ENCODE measurements at places on chromosomes 11 and 22.

DNA sequence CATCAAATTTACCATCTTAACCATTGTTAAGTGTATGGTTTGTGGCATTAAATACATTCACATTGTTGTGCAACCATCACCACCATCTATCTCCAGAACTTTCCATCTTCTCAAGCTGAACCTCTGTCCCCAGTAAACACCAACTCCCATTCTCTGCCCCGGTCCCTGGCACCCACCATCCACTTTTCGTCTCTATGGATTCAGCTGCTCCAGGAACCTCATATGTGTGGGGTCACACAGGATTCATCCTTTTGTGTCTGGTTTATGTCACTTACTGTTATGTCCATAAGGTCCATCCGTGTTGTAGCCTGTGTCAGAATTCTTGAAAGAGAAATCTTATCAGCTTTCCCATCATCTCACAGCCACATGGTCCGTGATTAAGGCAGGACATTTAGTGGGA, 16.3 kb downstream of the TSPAN32 start:
- no peak for DNase-seq

GRCh38 chr11:73012121-73012863, 129.8 kb downstream of the FCHSD2 start:
- no peak for DNase-seq

- DNase-seq = no peak
These were observed 54.8 kb upstream of the CECR2 start for GRCh38 chr22:17314487-17314886.

- no peak for DNase-seq
These were observed 61.3 kb downstream of the RTL6 start for GRCh38 chr22:44436736-44437135.

DNA sequence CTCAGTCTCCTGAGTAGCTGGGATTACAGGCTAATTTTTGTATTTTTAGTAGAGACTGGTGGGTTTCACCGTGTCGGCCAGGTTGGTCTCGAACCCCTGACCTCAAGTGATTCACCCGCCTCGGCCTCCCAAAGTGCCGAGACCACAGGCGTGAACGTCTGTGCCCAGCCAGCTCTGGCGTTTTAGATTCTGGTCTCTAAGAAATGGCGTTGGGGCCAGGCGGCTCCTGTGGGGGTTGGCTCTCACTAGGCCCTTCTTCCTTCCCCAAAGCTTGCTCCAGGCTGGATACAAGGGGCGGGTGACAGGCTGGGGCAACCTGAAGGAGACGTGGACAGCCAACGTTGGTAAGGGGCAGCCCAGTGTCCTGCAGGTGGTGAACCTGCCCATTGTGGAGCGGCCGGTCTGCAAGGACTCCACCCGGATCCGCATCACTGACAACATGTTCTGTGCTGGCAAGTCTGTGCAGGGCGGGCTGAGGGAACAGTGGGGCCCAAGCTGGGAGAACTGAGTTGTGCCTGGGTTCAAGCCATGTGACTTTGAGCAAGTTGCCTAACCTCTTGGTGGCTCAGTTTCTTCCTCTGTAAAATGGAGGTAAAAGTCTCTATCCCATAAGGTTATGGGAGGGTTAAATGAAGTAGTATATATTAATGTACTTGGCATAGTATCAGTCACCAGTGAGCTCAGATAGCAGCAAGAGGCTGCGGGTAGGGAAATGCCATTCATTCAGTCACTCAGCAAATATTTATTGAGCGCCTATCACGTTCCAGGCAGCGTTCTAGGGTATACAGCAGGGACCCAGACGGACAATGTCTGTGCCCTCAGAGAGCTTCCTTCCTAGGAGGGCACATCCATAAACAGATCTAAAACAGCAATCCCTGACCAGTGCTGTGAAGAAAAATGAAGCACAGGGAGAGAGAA, 10.4 kb downstream of the F2 start:
- no peak for DNase-seq

- DNase-seq = no peak
These were observed 15.6 kb downstream of the KIAA1671 start for GRCh38 chr22:24968066-24968561.

DNA sequence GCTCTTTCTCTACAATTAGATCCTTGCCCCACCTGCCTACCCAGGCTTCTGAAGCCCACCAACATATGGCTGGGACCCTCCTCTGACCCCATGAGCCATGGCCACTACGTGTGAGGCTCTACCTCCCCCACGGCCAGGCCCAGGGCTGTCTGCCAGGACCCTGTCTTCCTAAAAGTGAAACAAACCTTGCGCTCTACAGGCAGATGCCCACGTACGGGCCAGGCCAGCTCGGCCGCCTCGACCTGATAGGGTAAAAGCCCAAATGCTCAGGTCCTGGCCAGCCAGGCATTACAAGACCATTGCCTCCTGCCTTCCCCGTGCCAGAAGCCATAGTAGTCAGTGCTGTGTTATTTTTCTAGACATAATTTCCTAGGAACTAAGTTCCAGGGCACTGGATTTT, 1496.4 kb downstream of the BRD1 start:
- DNase-seq = no peak

Data from hematopoietic multipotent progenitor cell treated with erythropoietin and hydrocortisone succinate and interleukin-3 and kit ligand, for 15 days (in vitro differentiated cells).